ENCODE measurements at places on chromosomes 1 and 21. TPM values are rescaled to one million over a fixed set of nuclear protein-coding genes. Genes with fewer than 3 reads are reported as not detected.

Gene SERTAD4
- not detected for polyA plus RNA-seq

Gene HCRTR1
- not detected for polyA plus RNA-seq

Gene OXCT2
- polyA plus RNA-seq, result not detected

Gene GBP7
- not detected for polyA plus RNA-seq

Gene ETNK2
- polyA plus RNA-seq, result 0.99 TPM

Gene TIAM1
- polyA plus RNA-seq, result not detected

Gene DISC1
- 1.4 TPM for polyA plus RNA-seq

Gene PRELP
- polyA plus RNA-seq, result not detected

Gene LAMC2
- not detected for polyA plus RNA-seq

Gene SLAMF7
- 3.0 TPM for polyA plus RNA-seq

Gene BOLA1
- 28.3 TPM for polyA plus RNA-seq

Gene FAM3B
- not detected for polyA plus RNA-seq

GRCh38 chr21:46604975-46605766 is at the start of gene S100B:
Gene S100B, minus strand, starts transcription at chr21:46605082. Its CDS starts 2,667 bp downstream, at chr21:46602415.
- no peak for DNase-seq
- H3K27me3 ChIP-seq, result peaks cover 8% of the 10 kb centered on the region
- H3K4me1 ChIP-seq, result peaks cover 10% of the 10 kb centered on the region
- no peaks in the 10 kb centered on the region for H3K36me3 ChIP-seq
- H3K27ac ChIP-seq, result no peak within 1 kb of the TSS
- no peak within 1 kb of the TSS for H3K4me3 ChIP-seq

GRCh38 chr1:42748021-42748420 is 8.0 kb upstream of the CLDN19 start:
- H3K4me1 ChIP-seq, result no peaks in the 10 kb centered on the region
- H3K36me3 ChIP-seq, result peaks cover 20% of the 10 kb centered on the region

- peaks cover 9% of the 10 kb centered on the region for H3K4me1 ChIP-seq
- peaks cover 5% of the 10 kb centered on the region for H3K36me3 ChIP-seq
- DNase-seq, result no peak
- H3K4me3 ChIP-seq, result peak overlapping the region; percentile 99
- H3K27ac ChIP-seq, result peak overlapping the region; percentile 96
These were observed 376 bp downstream of the SF3A3 start for GRCh38 chr1:37989361-37989930.

GRCh38 chr21:36450511-36450910 is 29.4 kb downstream of the CLDN14 start:
- H3K4me3 ChIP-seq, result no peak overlapping the region
- H3K36me3 ChIP-seq, result no peaks in the 10 kb centered on the region
- H3K4me1 ChIP-seq, result no peaks in the 10 kb centered on the region
- H3K27ac ChIP-seq, result peak overlapping the region; percentile 37
- peaks cover 5% of the 10 kb centered on the region for H3K27me3 ChIP-seq
- DNase-seq, result no peak

DNA sequence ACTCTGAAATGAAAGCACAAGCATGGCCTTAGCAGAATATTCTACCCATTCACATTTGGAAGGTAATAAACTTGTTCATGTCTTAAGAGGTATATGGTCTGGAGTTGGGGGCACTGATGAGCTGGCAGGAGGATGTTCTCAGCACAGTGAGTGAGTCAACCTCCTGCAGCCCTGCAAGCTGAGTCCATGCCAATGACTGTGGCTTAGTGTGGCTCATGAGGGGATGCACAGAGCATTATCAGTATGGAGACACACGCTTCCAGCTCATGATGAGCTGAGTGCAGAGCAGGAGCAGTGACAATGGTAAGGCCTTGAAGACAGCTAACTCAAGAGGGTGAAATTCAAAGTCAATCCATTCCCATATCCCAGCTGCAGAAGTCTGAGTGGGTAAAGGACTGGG is 102.3 kb downstream of the TNFSF18 start:
- no peaks in the 10 kb centered on the region for H3K36me3 ChIP-seq
- no peak for DNase-seq
- no peak overlapping the region for H3K4me3 ChIP-seq

DNA sequence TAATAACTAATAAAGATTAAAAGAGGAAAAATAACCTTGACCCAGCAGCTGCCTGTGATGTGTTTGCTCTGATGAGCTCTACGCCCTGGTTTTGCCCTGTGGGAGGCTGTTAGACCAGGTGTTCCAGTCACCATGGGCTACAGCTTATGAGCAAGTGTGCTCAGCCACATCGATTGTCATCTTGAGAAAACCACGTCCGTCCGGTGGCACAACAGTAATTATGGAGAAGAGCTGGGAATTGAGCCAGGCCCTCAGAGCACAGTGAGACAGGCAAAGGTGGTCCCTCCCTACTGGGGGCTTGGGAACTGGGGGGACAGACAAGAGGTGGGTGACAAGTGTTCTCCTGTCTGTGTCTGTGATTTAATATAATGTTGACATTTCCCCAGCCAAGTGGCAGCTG is 420.5 kb downstream of the MATN1 start:
- DNase-seq, result no peak
- H3K4me3 ChIP-seq, result no peak overlapping the region
- peaks cover 25% of the 10 kb centered on the region for H3K27me3 ChIP-seq
- no peaks in the 10 kb centered on the region for H3K4me1 ChIP-seq
- H3K36me3 ChIP-seq, result no peaks in the 10 kb centered on the region

- no peaks in the 10 kb centered on the region for H3K36me3 ChIP-seq
- DNase-seq, result no peak
- no peak overlapping the region for H3K27ac ChIP-seq
- H3K27me3 ChIP-seq, result peaks cover 8% of the 10 kb centered on the region
These were observed 156.2 kb downstream of the TPR start for GRCh38 chr1:186218654-186219352.

DNA sequence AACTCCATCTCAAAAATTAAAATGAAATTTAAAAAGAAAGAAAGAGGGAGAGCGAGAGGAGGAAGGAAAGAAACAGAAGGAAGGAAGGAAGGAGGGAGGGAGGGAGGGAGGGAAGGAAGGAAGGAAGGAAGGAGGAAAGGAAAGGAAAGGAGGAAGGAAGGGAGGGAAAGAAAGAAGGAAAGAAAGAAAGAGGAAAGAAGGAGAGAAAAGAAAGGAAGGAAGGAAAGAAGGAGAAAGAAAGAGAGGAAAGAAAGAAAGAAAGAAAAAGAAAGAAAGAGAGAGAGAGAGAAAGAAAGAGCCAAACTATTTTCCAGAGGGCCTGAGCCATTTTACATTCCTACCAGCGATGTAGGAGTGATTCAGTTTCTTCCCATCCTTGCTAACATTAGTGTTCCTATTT is 364.0 kb downstream of the RGS7 start:
- DNase-seq, result no peak
- no peak overlapping the region for H3K4me3 ChIP-seq
- H3K27me3 ChIP-seq, result no peaks in the 10 kb centered on the region
- H3K27ac ChIP-seq, result no peak overlapping the region
- no peaks in the 10 kb centered on the region for H3K36me3 ChIP-seq
- H3K4me1 ChIP-seq, result no peaks in the 10 kb centered on the region

GRCh38 chr1:156431769-156432668 is 63.0 kb downstream of the RHBG start:
- H3K36me3 ChIP-seq, result no peaks in the 10 kb centered on the region
- H3K4me1 ChIP-seq, result peaks cover 22% of the 10 kb centered on the region
- DNase-seq, result no peak
- H3K4me3 ChIP-seq, result no peak overlapping the region
- peaks cover 97% of the 10 kb centered on the region for H3K27me3 ChIP-seq

DNA sequence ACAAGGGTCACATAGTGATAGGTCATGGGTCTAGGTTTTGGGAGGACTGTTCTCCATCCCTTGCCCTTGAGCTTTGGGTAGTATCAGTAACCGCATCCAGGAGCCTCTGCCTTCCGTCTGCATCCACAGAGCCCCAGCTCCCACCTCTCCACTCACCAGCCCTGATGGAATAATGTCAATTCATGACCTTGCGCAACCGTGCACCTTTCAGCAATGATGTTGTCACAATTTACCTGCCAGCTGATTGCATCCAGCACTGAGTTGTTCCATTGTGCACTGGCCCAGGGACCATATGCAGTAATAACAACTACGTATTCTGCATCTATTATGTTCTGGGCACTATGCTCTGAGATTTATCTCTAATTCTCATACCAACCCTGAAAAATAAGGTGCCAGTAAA is 1.4 kb downstream of the CAPN8 start:
- DNase-seq, result no peak
- no peaks in the 10 kb centered on the region for H3K36me3 ChIP-seq
- H3K27ac ChIP-seq, result no peak overlapping the region
- H3K4me1 ChIP-seq, result no peaks in the 10 kb centered on the region
- no peak overlapping the region for H3K4me3 ChIP-seq

- no peaks in the 10 kb centered on the region for H3K27me3 ChIP-seq
- peaks cover 5% of the 10 kb centered on the region for H3K36me3 ChIP-seq
- no peak overlapping the region for H3K27ac ChIP-seq
- no peak overlapping the region for H3K4me3 ChIP-seq
- no peak for DNase-seq
These were observed 55.0 kb downstream of the PEX14 start for GRCh38 chr1:10529765-10530164.

DNA sequence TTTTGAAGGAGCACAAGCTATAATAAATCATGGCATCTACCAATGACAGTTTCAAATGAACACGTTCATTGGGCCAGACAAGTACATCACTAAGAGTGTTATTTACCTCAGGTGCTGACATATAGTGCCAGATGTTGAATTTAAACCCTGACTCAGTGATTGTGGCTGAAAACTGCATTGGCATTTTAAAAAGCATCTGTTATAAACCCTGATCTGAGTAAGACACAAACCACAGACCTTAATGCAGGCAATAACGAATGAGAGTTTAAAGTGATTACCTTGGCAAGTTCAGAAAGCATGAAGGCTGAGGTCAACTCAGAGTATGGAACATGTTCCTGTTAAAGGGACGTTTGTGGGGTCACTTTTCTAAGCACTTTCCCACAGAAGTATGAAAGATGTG is 865.1 kb upstream of the TMPRSS15 start:
- H3K27ac ChIP-seq, result no peak overlapping the region
- H3K36me3 ChIP-seq, result no peaks in the 10 kb centered on the region
- H3K4me1 ChIP-seq, result no peaks in the 10 kb centered on the region
- no peaks in the 10 kb centered on the region for H3K27me3 ChIP-seq
- H3K4me3 ChIP-seq, result no peak overlapping the region

DNA sequence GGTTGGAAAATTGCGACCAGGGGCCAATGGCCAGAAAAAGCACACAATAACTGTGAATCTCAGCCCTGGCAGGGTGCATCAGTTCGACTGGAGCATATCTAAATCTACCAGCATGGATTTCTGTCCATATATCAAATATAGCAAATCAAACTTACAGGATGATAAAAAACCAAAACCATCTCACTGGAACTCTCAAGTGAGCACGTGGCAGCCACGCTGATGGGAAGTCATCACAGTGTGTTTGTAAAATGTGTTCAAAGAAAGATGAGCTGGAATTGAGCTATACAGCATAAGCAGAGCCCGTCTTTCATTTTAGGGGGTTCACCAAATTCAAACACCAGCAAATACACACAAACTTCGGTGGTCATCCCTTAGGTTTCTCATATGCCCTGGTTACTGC is 610.1 kb downstream of the AJAP1 start:
- H3K4me1 ChIP-seq, result no peaks in the 10 kb centered on the region
- no peaks in the 10 kb centered on the region for H3K27me3 ChIP-seq
- no peaks in the 10 kb centered on the region for H3K36me3 ChIP-seq
- H3K27ac ChIP-seq, result no peak overlapping the region
- H3K4me3 ChIP-seq, result no peak overlapping the region
- DNase-seq, result no peak

- no peak overlapping the region for H3K4me3 ChIP-seq
- no peaks in the 10 kb centered on the region for H3K4me1 ChIP-seq
- no peaks in the 10 kb centered on the region for H3K36me3 ChIP-seq
These were observed 4.3 kb upstream of the S100A8 start for GRCh38 chr1:153395136-153395685.

- H3K4me1 ChIP-seq, result no peaks in the 10 kb centered on the region
- DNase-seq, result no peak
- no peaks in the 10 kb centered on the region for H3K27me3 ChIP-seq
These were observed 80.3 kb downstream of the NME7 start for GRCh38 chr1:169287280-169287679.

- no peaks in the 10 kb centered on the region for H3K27me3 ChIP-seq
- peaks cover 2% of the 10 kb centered on the region for H3K4me1 ChIP-seq
- H3K27ac ChIP-seq, result no peak overlapping the region
These were observed 10.3 kb downstream of the DONSON start for GRCh38 chr21:33578214-33578613.

- H3K4me3 ChIP-seq, result no peak overlapping the region
- H3K27me3 ChIP-seq, result no peaks in the 10 kb centered on the region
- H3K36me3 ChIP-seq, result no peaks in the 10 kb centered on the region
- DNase-seq, result no peak
- no peaks in the 10 kb centered on the region for H3K4me1 ChIP-seq
These were observed 45.5 kb downstream of the MRPL37 start for GRCh38 chr1:54245501-54245900.

DNA sequence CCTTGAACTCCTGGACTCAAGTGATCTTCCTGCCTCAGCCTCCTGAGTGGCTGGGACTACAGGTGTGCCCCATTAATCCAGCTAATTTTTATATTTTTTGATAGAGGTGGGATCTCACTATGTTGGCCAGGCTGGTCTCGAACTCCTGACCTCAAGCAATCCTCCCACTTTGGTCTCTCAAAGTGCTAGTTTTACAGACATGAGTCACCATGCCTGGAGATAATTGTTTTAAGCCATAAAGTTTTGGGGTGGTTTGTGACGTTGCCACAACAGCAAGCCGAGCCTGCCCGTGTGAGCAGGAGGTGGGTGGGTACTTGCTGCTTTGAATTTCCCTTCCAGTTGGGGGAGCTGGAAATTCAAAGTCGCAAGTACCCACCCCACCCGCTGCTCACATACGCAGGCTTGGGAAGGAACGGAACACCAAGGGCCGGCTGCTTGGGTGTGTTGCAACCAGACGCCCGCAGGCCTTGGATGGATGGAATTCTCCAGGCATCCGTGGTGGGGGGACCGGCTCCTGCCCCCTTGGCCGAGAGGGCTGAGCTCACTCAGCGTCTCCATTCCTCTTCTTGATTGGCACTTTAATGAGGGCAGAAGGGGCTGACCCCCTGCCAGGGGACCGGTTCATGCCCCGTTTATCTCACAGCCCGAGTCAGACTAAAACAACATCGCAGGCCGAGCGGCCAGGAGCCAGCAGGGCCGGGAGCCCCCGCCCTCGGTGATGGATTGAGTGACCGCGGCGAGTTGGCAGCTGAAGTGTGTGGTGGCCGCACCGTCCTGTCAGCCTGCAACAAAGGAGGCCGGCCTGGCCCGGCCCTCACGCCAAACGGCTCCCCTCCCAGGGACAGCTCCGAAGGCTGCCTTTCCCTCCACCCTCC is 78.1 kb downstream of the DHRS3 start:
- no peaks in the 10 kb centered on the region for H3K4me1 ChIP-seq
- peaks cover 28% of the 10 kb centered on the region for H3K36me3 ChIP-seq
- no peak for DNase-seq
- H3K27me3 ChIP-seq, result peaks cover 10% of the 10 kb centered on the region
- no peak overlapping the region for H3K4me3 ChIP-seq

DNA sequence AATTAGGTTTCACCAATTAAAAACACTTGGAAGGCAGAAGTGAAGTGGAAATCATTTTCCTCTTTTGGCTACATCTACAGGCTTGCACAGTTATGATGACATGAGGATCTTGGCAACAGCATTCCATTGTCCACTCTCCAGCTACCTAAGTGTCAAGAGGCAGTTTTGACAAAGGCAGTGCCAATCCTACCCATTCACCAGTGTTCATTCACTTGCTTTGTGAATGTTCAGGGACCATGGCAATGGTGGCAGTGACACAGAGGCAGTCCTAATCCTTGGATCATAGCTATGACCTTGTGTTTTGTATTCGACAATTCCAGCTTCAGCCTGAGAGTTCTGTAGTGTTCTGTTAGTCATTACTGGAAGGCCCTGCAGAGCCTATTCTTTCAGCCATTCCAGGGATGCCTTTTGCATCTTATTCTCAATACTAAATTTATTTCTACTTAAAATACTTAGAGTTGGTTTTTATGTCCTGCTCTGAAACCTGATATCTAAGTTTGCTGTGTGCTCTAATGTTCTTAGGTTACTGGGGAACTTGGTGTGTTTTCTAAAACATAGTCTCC is 36.7 kb downstream of the CRB1 start:
- H3K27ac ChIP-seq, result no peak overlapping the region
- no peaks in the 10 kb centered on the region for H3K4me1 ChIP-seq
- no peak for DNase-seq
